ENCODE measurements at places on chromosomes 4 and X.
A peak's percentile ranks its signal among the peaks of the same experiment; 100 is the strongest.

DNA sequence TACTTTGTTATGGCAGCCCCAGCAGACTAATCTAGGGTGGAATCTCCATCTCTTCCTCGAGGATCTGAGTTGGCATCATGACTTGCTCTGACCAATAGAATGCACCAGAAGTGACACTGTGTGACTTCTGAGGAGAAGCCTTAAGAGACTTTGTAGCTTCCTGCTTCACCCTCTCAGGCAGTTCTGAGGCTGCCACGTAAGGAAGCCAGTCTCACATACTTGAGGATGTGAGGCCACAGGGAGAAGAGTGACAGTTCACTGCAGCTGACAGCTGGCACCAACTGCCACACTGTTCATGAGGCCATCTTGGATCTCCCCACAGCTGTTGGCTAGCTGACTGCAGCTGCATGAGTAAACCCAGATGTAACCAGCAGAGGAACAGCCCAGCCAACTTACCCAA, 29.3 kb upstream of the BCOR start:
- DNase-seq, result no peak

DNA sequence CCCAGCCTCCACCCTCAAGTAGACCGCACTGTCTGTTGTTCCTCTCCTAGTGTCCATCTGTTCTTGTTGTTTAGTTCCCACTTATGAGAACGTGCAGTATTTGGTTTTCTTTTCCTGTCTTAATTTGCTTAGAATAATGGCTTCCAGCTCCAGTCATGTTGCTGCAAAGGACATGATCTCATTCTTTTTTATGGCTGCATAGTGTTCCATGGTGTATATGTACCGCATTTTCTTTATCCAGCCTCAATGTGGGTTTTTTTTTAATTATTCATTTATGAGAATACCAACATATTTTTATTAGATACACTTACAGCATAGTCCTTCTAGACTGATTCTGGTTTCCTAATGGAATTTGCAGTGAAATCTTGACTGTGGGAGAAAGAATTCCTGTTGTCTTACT, 1.3 kb downstream of the VMA21 start:
- no peak for DNase-seq

GRCh38 chr4:123577225-123577906, 180.8 kb downstream of the SPRY1 start:
- no peak for DNase-seq

DNA sequence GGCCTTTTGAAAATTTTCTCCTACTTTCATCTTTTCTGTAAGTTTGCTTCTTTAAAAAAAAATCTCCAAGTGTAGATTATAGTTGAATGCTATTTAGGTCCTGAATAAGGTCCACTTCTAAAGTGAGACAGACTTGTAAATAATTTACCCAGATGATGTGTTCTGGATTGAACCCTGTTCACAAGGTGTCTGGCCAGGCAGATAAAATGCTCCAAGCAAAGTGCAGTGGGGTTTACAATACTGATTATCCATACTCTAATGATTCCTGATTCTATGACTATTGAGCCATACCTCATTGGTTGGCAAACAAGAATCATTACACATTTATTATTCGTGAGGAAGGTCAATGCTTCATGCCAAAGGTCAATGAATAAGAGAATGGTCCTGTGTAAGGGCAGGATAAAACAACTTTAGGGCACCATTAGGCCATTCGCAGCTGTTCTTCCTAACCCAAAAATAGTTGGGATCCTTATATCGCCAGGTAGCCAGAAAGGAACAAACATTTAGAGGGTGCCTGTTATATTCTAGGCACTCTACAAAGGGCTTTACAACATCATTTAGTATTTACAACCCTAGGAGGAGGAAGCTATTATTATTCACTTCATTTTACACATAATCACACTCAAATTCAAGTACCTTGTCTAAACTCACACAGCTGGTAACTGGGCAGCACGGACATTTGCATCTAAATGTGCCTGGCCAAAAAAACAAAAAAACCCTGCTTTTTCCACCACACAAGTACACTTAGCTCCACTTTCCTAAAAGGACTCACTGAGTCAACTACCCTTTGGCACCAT, 18.6 kb upstream of the SAT1 start:
- no peak for DNase-seq

DNA sequence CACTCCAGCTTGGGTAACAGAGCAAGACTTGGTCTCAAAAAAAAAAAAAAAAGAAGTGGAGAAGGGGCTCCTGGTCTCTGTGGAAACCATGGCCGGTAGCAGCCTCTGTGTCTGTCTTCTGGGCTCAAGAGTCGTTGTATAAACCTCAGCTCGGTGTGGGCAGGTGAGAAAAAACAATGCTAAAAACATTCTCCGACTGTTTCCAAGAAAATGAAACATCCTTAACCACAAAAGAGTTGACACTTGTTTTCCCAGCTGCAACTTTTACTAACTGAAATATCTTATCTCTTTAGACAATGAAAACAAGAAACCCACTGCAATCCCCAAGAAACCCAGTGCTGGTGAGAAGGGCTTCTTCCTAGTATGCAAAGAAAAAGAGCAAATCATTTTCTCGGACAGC, 26.2 kb downstream of the CD99 start:
- DNase-seq, result no peak

DNA sequence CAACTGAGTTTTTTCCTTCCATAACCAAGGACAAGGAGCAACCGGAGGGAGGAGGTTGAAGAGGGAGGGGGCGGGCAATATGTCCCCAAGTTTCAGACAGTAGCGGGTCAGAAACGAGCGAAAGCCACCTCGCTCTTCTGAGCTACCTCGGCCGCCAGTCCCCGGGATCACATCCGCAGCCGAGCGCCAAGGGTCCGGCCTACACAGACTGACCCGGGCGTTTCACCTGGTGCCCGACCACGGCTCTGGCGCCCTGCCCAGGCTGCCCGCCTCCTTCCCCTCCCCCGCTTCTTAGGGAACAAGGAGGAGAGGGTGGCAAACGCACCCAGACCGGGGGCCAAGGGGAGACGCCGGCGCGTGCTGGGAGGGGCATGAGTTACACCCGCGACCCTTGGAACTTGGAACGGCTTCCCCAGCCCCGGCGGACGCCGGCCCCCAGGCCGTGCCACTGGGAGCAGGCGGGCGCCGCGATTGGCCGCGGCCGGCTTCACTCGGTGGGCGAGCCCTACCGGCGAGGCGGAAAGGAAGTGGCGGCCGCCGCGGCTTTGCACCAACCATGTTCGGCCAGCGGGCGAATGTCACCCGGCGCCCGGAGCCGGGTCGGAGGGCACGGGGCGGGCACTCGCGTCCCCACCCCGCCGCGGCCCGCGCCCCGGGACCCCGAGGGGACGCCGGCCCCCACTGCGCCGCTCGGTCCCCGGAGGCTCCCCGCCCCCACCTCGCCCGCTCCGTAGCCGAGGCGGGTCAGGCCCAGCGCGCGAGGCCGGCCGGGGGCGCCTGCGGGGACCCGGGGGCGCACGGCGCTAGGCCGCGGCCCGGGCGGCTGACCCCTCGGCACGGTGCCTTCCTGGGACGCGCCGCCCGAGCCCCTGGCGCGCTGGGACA, 1.5 kb downstream of the IRF2 start:
- peak; percentile 84 for DNase-seq

DNA sequence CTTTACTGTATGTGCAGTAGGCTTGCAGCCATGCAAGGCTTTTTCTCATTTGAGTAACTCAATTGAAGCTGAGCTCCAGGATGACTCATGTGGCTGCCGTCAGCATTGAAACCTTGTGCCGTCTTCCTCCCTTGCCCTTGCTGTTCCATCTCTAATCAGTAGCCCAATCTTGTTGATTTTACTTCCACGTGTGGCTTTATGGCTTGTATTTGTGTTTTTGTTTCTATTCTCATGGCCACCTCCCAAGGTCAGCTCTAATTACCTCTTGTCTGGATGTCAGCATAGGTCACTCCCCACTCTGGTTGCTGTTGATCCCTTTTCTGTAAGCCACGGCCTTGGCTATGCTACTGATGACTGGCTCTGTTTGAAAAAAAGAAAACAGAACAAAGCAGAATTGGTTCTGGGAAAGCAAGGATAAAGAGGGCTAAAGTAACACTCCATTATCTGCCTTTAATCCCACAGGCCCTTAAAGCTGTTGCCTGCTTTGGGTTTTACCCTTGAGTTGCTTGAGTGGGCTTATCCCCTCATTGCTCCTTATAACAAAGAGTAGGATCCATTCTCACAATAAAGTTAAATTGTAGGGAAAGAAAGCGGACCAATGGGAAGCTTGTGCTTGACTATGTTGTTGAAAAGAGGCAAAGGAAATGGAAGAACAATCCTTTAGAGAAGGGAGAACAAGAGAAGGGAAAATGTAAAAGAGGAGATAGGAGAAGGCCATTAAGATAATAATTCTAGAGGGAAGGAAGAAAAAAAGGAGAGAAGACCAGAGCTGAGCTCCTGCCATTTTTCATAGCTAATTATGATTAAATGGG, 173.9 kb upstream of the PGRMC2 start:
- no peak for DNase-seq

DNA sequence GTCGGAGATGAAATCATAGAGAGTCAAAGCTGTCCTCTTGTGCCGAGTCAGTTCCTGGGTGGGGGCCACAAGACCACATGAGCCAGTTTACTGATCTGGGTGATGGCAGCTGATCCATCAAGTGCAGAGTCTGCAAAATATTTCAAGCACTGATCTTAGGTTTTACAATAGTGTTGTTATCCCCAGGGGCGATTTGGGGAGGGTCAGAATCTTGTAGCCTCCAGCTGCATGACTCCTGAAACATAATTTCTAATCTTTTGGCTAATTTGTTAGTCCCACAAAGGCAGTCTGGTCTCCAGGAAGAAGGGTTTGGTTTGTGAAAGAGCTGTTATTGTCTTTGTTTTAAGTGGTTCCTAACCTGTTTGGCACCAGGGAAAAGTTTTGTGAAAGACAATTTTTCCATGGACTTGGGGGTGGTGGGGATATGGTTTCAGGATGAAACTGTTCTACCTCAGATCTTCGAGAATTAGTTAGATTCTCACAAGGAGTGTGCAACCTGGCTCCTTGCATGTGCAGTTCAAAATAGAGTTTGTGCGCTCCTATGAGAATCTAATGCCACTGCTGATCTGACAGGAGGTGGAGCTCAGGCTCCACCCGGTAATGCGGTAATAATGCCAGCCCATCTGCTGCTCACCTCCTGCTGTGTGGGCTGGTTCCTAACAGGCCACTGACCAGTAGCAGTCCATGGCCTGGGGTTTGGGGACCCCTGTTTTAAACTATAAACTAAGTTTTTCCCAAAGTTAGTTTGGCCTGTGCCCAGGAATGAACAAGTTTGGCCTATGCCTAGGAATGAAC, 29.2 kb downstream of the METAP1 start:
- DNase-seq, result peak; percentile 15

DNA sequence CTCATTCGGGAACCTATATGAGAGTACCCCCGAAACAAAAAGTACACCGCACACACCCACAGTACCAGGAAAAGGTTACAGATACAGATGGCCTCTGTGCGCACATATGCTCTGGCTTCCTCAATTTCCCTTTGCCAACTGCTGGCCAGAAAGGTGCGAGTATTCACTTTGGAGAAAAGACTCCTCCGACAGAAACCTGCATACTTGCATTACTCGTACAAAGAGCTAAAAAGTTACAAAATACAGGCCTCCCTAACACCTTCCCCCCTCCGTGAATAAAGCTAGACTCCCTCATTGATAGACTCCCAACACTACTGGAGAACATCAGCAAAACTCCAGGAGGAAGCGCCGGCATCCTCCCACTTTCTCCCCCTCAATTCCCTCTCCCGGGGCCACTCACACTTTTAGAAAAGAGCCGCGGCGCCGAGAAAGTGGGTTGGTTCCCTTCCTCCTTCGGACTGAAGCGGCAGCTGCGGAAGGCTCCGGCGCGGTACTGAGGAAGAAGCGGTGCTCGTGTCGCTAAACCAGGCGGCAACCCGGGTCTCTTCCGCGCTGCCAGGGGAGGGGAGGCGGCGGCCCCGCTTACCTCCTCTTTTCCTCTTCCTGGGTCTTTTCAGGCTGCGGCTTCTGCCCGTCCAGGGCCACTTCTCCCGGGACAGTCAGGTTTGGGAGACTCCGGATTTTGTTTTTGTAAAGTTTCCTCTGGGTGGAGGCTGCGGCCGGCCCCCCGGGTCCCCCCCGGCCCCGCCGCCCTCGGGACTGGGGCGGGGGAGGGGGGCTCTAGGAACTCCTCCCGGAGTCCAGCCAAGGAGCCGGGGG, 1.1 kb downstream of the FBXW7 start:
- peak; percentile 38 for DNase-seq

DNA sequence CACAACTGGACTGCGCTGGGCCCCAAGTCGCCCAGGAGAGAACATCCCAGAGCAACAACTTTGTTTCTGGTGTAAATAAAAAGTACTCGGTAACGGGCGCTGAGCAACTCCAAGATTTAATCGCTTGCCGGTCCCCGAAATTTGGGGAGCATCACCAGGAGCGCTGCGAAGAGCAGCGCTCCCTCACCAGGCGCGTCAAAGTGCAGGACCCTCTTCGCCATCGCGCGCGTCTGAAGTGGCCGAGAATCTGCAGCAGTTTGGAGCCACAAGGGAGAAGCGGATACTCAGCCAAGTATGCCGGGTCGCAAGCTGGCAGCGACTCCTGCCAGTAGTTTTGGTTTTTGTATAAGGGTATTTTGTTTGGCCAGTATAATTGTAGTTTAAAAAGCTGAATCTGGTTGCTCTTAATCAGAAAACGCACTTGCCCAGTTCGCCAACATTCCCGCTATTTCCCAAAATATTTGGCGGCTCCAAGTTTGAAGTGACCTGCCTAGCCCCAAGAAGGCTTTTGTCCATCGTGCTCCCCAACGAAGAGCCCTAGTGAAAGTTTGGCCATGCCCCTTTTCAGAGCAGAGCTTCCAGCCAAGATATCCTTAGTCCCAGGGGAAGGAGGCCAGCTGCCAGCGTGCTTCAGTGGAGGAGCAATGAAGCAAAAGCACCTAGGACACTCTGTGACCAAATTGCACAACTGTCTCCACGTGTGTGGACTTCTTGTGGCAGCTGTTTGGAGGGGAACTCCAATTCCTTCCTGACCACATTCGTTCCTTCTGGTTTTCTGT, 557 bp upstream of the KDR start:
- DNase-seq, result peak; percentile 17

GRCh38 chr4:38493066-38493465, 170.9 kb upstream of the KLF3 start:
- DNase-seq, result no peak

DNA sequence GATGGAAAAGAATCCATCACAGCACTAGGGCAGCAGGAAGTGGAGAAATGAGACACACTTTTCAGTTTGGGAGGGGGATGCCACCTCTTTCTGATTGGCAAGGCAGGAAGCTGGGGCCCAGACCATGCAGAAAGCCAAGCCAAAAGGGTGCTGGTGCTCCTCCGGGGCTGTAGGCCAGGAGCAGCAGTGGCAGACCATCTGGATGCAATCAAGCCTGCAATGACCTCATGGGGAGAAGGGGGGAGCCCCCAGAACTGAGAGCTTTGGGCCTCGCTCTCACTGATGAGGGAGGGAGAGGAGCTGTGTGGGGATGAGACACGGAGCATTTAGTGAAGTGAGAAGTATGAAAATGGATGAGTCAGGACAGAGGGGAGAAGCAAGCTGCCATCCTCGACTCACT, 141.3 kb upstream of the NALF2 start:
- DNase-seq, result peak; percentile 16
